D341Med (cell line): ENCODE measurements at places on chromosomes 12 and 14.

DNA sequence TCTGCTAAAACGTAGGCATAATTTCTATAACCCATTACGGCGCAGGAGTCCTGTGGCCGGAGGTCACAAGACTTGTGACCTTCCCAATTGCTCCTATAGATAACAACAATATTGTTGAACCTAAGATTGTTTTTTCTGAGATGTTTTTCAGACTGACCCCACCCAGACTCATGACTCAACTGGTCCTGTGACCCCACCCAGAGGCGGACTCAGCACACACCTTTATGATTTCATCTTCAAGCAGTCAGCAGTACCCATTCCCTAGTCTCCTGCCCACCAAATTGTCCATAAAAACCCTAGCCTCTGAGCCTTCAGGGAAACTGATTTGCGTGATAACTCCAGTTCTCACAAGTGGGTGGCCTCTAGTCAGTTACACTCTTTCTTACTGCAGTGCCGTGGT, 5.9 kb upstream of the PPP4R3A start:
- DNase-seq: no peak

DNA sequence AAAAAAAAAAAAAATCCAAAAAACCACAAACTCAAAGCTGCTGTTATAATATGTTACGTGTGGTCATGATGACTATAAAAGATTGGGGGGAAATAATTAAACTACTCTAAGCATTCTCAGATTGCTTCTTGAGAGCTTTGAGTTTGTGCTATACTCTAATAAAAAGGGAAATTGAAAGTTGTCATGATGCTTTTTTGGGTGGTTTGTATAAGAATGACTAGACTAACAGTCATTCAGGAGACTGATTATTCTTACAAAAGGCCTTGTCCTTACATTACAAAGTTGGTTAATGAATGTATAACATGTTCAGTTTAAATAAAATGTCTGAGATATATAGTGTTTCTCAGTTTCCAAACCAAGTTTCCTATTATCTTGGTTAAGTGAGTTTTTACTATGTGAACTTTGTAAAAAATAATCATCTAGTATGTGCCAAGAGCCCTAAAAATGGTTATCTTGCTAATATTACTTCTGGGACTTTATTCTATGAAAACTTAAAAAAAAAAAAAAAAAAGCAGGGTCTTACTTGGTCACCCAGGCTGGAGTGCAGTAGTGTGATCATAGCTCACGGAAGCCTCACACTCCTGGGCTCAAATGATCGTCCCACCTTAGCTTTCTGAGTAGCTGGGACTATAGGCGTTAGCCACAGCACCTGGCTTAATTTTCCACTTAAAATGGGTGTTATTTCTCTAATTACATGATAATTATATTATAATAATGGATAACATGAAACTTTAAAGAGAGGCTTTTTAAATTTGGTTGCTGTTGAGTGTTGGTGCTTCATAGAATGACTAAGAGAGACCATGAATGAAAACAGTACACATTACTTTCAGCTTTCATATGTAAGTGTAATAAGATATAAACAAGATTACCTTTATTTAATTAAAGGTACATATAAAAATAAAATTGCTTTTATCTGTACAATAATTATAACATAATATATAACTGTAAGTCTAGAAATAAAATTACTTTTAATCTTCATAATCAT, 459.6 kb upstream of the RGS6 start:
- DNase-seq: no peak

GRCh38 chr12:7175493-7175892, 14.0 kb upstream of the PEX5 start:
- no peak for DNase-seq

DNA sequence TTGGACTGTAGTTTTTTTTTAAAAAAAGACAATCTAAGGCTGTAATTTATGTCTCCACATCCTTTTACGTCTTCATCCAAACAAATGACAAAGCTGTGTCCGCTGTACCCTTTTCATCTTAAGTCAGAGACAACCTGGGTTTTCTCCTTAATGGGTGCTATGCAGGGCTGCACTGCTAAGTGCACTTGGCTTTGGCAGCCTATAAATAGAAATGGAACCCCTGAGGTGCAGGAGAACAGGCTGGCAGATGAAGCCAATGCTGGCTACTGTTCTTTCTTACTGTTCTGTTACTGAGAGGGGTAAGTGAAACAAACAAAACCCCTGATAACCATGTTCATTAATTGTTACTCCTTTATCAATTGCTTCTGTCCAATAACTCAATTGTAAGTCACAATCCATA, 47.1 kb upstream of the KICS2 start:
- no peak for DNase-seq

DNA sequence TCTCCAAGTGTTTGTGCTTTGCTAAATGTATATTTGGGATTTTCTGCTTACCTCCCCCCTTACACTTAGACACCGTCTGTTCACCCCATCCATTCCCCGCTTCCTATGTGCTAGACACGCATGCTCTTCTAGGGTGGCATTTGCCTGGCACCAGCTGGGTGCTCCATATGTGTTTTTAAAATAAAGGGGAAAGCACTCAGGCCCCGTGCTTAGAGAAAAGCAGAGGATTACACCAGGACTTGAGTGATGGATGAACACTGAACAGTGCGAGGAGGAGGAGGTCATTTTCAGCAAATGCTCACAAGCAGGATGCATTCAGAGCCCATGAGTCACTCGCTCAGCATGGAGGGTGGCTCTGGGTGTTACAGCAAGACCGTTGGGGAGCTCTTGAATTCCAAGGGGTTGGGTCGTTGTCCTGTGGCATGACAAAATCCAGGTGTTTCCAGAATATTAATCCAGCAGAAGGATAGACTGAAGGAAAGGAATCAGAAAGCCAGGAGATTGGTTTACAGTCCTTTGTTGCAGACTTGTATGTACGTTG, 2.9 kb upstream of the BDKRB1 start:
- DNase-seq: no peak

- no peak for DNase-seq
These were observed 35.9 kb downstream of the ACADS start for GRCh38 chr12:120761519-120761934.

- DNase-seq: no peak
These were observed 196.7 kb downstream of the ALX1 start for GRCh38 chr12:85476756-85477155.

- no peak for DNase-seq
These were observed 516.5 kb upstream of the MGAT4C start for GRCh38 chr12:86772696-86773095.

DNA sequence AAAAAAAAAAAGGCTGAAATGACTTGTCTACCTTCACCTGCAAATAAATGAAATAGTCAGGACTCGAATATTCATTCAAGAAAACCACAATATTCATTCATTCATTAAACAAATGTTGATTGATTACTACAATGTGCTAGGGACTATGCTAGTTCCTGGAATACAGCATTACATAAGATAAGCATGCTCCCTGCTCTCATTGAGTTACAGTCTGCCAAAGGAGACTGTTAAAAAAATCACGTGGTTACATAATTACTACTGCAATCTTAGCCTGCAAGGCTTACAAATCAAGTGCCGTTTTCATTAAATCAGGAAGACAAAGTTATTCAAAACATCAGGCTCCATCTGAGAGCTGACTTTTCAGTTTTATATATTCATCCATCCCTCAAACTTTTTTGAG, 70.4 kb upstream of the RIC8B start:
- DNase-seq: no peak

DNA sequence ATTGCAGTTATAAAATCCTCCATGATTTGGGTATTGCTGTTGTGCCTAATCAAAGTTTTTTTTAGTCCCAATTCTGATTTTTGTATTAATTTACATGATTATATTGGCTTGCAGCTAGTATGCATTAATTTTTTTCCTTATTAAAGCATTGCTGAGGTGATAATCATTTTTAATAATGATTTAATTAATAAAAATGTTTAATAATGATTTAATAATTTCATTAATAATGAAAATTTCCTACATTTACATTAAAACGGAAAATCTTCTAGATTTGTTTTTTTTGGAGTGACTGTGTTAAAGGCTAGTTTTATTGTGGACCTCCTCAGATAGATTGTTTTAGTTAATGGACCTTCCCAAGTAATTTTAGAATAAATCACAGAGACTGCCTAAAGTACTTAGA, 79.6 kb downstream of the CCDC91 start:
- DNase-seq: no peak

- DNase-seq: no peak
These were observed 17.1 kb downstream of the KIF26A start for GRCh38 chr14:104155513-104155912.

DNA sequence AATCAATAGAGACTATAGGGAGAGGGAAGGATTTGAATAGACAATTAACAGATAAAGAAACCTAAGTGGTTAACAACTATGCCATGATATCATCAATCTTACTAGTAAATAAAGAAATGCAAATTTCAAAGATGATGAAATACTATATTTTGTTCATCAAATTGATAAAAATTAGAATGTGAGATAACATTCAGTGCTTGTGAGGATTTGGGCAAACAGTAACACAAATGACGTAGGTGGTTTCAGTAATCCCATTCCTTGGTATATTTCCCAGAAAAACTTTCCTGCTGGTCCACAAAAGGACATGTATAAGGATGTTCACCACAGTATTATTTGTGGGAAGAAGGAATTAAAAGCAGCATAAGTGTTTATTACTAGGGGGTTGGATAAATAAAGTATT, 136.0 kb downstream of the ERC1 start:
- no peak for DNase-seq

DNA sequence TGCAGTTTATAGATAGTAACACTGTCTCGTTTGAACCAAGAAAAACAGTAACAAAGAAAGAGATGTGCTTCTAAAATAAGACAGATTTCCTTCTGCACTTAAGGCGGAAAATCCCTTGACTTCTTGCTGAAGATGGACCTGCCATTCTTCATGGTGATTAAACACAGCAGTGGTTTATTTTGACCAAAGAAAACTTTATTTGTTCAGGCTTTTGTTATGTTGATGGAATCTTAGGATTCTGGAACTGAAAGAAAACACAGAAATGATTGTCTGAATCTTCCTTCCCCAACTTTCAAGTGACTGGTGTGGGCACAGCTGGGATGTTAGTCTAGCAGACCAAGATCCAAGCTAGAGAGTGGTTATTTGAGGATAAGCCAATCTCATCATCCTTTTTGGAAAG, 72.2 kb downstream of the DACT1 start:
- DNase-seq: no peak

- no peak for DNase-seq
These were observed 17.1 kb downstream of the MRPL42 start for GRCh38 chr12:93484315-93484981.

- no peak for DNase-seq
These were observed 74.3 kb downstream of the FAR2 start for GRCh38 chr12:29223426-29223825.

- DNase-seq: no peak
These were observed 224.9 kb downstream of the NTF3 start for GRCh38 chr12:5656836-5657235.

DNA sequence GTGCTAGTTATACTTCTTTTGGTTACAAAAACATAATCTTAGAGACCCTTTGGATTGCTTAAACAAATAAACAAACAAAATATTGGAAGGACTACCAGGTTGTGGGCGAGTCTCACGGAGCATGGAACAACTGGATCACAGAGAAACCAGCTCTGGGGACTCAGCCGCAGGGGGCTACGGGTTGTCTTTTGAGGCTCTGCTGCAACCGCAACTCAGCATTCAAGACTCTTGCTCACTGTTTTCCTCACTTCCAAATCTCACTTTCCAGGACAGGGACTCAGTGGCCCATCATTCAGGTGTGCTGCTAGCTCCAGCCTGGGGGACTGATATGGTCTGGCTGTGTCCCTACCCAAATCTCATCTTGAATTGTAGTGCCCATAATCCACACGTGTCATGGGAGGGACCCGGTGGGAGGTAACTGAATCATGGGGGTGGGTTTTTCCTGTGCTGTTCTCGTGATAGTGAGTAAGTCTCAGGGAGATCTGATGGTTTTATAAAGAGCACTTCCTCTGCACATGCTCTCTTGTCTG, 14.0 kb upstream of the SERPINA4 start:
- no peak for DNase-seq

- DNase-seq: peak; percentile 63
These were observed 966.2 kb downstream of the NRXN3 start for GRCh38 chr14:79136071-79137044.

DNA sequence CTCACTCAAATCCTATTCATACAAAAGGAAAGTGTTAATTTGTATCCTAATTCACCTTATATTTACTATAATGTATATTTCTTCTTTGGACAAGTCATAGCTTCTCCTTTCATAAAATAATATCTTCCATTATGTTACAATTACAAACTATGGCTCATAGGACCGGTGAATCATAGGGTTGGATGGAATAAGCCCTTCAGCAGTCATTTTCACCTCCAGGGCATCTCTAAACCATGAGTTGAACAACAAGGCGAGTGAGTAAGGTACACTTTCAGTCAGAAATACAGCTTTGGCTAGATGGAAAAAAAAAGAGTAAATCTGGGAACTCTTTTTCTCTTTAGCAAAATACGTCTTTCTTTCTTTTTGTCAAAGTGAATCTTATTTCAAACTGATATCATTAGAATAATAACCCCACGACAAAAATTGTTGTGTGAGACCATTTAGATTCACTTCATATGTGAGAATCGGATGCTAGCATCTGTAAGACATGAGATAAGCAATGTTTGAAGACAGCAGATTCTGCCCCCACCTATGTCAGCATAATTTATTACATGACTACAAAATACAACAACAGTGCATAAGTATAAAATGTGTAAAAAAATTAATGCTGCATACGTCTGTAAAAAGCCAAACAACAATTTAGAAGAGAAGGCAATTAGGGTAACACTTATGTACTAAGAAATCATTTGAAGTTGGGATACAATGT, 184.4 kb upstream of the SLC38A2 start:
- no peak for DNase-seq

DNA sequence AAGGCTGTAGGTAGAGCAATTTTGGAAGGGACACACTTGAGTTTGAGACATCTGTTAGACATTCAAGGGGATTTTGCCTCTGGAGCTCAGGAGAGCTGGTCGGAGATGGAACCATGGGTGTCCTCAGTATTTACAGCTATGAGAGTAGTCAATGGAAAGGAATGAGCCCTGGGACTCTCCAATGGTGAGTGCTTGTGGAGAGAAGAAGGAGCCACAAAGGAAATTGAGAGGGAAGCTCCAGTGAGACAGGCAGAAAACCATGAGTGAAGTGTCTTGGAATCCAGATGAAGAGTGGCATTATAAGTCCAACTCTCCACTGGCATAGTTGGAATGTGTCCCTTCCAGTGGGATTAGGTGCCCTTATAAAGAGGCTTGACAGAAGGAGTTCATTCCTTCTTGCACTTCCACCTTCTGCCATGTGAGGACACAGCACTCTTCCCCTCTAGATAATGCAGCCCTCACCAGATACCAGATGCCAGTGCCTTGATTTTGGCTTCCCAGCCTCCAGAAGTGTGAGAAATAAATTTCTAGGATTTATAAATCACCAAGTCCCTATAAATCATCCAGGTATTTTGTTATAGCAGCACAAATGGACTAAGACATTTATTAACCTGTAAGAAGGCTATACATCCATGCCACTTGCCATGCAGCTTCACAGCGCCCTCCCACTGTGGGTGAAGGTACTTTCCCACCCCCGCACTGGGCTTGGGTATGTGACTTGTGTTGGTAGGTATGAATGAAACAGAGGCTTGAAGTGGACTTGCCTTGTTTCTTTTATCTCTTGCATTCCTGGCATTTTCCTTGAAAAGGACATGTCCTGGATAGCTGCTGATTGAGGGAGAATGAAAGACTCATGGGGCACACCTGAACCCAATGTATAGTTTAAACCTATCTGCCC, 27.3 kb downstream of the LLPH start:
- no peak for DNase-seq

- peak; percentile 97 for DNase-seq
These were observed at the start of gene ZNF268 for GRCh38 chr12:133181238-133181959. TSS of gene ZNF268 (plus strand) at chr12:133181495. CDS start at chr12:133181998, 503 bp downstream.
